NT2/D1 (cell line): ENCODE measurements at places on chromosomes 13 and 19.

DNA sequence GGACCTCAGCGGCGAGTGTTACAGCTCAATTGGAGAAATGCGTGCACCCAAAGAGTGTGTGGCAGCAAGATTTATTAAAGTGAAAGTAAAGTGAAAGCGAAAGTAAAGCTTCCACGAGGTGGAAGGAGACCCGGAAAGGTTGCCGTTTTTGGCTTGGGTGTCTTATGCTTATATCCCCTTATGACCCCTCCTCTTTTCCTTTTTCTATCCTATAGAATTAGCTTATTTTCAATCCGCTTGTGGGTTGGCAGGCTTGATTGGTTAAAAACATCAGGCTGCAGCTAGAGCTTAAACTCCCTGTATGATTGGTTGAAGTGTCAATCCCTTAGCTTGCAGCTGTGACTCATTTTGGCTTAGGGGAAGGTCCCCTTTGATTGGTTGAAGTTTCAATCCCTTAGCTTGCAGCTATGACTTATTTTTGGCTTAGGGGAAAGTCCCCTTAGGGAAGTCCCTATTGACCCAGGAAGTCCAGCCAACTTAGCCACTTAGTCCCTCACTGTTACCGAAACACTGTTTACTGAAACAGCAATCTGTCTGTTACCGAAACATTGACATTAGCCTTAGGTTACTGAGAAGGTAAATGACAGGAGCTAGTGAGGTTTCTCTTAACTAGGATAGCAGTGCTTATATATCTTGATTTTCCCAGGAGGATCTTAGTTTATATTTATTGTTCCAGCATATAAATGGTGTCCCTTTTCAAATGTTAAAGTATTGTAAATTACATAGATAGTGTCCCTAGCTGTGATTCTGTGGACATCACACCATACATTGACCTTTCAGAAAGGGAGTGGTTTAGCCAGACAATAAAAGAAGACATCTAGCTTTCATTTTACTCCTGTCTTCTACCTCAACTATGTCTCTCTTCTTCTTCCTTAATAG lies 575.8 kb downstream of the DACH1 start:
- DNase-seq, result no peak

GRCh38 chr19:29372921-29373797 lies 152.6 kb upstream of the VSTM2B start:
- DNase-seq, result no peak

DNA sequence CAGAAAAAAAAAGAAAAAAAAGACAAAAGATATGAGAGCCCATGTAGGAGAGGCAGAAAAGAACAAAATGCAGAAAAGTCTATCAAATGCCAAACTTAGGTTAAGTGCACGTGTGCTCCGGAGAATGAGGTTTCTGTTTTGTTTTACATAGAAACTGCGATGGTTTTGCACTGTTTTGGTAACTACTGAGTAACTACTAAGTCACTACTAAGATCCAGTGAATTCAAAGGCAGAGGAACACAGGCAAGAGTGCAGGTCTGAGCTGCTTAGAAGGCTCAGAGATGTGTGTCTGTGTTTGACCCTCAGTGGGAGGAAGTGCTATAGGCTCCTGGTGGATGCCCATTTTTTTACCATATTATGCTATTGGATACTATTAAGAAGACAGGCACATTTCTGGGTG lies 299.3 kb downstream of the NDFIP2 start:
- no peak for DNase-seq

DNA sequence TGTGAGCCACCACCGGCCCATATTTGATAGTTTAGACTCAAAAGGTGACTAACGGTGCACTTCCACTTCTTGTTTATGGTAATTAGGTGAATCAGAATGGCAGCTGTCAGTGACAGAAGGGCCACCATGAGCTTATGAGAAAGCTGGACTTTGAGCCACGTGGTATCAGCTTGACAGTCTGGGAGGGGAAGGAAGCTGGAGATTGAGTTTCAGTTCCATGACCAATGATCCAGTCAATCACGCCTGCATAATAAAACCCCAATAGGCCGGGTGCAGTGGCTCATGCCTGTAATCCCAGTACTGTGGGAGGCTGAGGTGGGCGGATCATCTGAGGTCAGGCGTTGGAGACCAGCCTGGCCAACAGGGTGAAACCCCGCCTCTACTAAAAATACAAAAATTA lies 8.2 kb downstream of the EID2B start:
- DNase-seq, result no peak

GRCh38 chr13:51663973-51664957 lies 80.0 kb downstream of the WDFY2 start:
- no peak for DNase-seq

- DNase-seq, result no peak
Observed at GRCh38 chr19:31992750-31993149, 352.7 kb upstream of the ZNF507 start.

GRCh38 chr19:4181053-4181508 lies 1.3 kb downstream of the SIRT6 start:
- no peak for DNase-seq

DNA sequence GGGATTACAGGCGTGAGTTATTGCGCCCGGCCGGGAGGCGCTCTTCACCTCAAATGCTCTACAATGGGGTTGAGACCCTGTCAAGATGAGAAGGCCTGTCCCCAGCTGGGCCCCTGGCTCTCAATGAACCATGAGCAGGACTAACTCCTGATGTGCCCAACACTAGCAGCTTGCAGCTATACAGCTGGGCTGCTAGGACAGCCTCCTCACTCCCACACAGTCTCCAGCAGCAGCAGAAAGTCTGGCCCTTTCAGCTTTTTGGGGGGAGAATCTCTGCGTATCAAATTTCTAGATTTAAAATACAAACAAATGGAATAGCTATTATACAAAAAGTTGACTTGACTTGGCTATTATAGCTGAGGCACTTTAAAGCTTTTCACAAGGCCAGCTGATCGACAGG lies 30.2 kb downstream of the TMTC4 start:
- DNase-seq, result no peak

GRCh38 chr19:46839752-46840497 lies 10.7 kb downstream of the AP2S1 start:
- no peak for DNase-seq

DNA sequence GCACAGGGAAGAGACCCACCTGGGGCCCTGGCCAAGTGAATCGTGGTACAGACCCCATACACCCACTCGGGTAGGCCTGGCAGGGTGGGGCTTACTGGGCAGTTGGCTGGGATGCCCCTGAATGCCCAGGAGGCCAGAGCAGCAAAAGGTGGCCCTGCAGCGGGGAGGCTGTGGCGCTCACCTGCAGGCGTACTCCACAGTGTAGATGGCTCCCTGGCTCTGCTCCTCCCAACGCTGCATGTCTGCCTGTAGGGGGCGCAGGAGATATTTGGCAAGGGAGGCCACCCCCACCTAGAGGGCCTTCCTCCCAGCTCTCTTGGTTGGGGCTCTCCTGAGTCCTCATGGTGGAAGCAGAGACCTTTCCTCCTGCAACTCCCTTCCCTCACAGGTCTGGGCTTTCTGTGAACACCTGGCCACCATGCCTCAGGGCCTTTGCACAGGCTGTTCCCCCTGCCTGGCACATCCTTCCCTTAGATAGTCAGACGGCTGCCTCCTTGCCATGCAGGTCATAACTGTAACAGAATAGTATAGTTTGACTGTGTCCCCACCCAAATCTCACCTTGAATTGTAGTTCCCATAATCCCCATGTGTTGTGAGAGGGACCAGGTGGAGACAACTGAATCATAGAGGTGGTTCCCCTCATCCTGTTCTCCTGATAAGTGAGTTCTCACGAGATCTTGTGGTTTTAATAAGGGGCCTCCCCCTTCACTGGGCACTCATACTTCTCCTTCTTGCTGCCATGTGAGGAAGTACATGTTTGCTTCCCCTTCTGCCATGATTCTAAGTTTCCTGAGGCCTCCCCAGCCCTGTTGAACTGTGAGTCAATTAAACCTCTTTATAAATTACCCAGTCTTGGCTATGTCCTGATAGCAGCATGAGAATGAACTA lies 5.9 kb downstream of the BORCS8 start:
- peak; percentile 67 for DNase-seq

GRCh38 chr13:113855012-113855921 lies 8.6 kb downstream of the GAS6 start:
- no peak for DNase-seq

GRCh38 chr13:90956031-90956430 lies 391.5 kb upstream of the MIR17HG start:
- DNase-seq, result no peak

- DNase-seq, result no peak
Observed at GRCh38 chr19:30522341-30522740, 150.2 kb downstream of the ZNF536 start.

GRCh38 chr13:33541962-33542308 lies 256.4 kb upstream of the STARD13 start:
- no peak for DNase-seq

DNA sequence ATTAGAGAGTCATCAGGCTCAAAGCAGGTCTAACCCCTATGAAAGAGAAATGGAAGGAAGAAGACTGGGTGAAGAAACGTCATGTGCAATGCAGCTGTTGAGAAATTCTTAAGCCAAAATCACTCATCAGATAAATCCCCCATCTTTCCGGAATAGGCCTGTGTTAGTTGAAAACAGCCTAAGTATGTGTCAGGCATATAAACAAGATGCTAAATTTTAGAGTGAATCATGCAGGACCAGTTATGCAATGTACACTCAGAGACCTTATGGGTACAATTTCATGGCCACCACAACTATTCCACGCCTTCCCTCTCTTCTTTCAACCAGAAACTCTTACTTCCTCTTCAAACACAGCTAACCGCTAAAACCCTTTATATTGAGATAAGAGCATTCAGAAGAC lies 717.7 kb upstream of the ATXN8OS start:
- no peak for DNase-seq

DNA sequence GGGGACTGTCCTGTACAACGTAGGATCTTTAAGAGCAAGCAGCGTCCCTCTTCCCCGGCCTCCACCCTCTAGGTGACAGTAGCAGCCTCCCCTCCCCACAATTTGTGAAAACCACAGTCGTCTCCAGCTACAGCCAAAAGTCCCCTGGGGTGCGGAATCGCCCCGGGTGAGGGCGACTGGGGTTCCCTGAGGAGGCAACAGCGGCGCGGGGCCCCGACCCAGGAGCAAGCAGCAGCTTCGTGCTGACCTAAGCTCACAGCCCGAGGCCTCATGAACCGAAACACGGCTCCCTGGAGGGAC lies 322 bp downstream of the ZNF558 start:
- DNase-seq, result peak; percentile 1

DNA sequence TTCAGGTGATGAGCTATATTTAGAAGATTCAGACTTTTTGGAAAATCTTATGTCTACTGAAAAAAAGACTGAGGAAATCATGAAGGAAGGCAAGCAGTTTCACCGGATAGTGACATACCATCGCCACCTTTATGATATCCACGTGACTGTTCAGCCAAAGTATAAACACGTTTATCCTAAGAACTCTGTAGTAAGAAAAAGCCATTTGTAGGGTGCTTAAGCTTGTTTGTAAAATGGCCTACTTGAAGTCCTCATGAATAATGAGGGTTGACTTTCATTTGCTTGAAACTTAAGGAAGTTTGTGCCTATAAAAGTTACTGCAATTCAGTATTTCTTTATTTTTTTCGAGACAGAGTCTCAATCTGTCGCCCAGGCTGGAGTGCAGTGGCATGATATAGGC lies 7.8 kb upstream of the TDRD12 start:
- DNase-seq, result no peak

DNA sequence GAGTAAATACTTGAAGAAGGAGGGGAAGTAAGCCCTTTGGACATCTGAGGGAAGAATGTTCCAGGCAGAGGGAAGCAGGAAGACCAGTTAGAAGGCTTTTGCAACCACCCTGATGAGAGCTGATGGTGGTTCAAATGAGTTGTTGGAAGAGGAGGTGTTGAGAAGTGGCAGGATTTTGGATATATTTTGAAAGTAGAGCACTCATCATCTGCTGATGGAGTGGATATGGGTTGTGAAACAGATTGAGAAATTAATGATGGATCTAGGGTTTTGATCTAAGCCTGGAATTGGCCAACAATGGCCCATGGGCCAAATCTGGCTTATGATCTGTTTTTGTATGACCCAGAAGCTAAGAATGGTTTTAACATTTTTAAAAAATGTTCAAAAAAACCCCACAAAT lies 230.7 kb downstream of the NDFIP2 start:
- DNase-seq, result no peak

- no peak for DNase-seq
Observed at GRCh38 chr13:109243311-109243951, 543.0 kb downstream of the IRS2 start.

DNA sequence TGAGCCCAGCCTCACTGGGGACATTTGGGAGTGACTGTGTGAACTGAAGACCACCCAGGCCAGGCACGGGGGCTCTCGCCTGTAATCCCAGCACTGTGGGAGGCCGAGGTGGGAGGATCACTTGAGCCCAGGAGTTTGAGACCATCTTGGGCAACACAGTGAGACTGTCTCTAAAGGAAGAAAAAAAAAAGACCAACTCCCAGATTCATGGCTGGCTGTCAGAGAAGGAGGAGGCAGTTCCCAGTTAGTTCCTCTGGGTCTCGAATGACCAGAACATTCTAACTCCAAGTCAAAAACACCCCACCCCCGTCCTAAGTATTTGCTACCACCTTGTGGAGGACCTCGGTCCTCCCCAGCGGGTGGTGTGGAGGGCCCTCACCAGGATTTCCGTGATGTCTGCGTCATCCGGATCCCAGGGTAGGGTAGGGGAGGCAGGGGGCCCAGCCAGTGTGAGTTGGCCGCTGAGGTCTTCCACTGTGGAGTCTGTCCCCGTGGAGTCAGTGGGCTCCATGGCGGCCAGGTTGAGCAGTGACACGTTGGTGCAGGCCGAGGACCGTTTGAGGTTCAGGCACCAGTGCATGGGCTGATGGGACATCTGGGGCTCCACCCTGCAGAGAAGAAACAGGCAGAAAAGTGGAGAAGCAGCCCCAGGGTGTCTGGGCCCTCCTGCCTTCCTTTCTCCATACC lies 1.3 kb downstream of the TSKS start:
- DNase-seq, result no peak

DNA sequence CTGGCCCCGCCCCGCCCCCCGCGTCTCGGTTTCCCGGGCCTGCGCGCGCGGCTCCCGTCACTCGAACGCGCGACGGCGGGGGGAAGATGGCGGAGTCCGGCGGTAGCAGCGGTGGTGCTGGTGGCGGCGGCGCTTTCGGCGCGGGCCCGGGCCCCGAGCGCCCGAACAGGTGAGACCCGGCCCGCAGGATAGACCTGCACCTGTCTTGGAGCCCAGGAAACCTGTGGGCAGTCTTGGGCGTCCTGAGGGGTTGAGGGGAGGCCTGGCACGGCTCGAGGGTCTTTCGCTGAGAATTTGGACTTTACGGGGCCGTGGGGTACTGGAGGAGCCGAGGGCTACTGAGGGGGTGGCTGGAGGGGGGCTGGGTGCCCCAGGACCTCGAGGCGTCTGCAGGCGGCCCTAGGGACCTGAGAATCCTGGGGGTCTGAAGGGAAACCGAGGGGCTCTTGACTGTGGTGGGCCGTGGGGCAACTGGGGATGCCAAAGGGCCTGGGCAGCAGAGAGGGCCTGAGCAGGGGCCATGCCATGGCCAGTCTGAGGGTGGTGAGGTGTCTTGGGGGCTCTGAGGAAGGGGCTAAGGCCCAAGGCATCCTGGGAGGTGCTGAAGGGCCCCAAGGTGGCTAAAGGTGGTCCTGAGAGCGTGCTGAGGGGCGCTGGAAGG lies at the start of gene KLHL26:
Gene KLHL26, plus strand, starts transcription at position 60 of the 661 bp plus-strand sequence. Its CDS starts 27 bp downstream, at position 87.
- no peak for DNase-seq

GRCh38 chr13:37618554-37618953 lies 20.0 kb upstream of the POSTN start:
- DNase-seq, result no peak

- no peak for DNase-seq
Observed at GRCh38 chr13:99381766-99382165, 74.6 kb upstream of the GPR183 start.

GRCh38 chr13:31160857-31161556 lies 697 bp downstream of the HSPH1 start:
- no peak for DNase-seq

GRCh38 chr13:62418872-62419271 lies 1003.2 kb upstream of the PCDH20 start:
- DNase-seq, result no peak

- no peak for DNase-seq
Observed at GRCh38 chr19:39407410-39407659, 688 bp downstream of the ZFP36 start.
